Tongue (tissue), 3 donors: ENCODE measurements at places on chromosomes 5 and 9.

GRCh38 chr9:99269416-99269815, 47.3 kb downstream of the SEC61B start:
- DNase-seq, result no peak

- peak; percentile 68 for DNase-seq
These were observed 18.1 kb downstream of the KYAT1 start for GRCh38 chr9:128863647-128864046.

DNA sequence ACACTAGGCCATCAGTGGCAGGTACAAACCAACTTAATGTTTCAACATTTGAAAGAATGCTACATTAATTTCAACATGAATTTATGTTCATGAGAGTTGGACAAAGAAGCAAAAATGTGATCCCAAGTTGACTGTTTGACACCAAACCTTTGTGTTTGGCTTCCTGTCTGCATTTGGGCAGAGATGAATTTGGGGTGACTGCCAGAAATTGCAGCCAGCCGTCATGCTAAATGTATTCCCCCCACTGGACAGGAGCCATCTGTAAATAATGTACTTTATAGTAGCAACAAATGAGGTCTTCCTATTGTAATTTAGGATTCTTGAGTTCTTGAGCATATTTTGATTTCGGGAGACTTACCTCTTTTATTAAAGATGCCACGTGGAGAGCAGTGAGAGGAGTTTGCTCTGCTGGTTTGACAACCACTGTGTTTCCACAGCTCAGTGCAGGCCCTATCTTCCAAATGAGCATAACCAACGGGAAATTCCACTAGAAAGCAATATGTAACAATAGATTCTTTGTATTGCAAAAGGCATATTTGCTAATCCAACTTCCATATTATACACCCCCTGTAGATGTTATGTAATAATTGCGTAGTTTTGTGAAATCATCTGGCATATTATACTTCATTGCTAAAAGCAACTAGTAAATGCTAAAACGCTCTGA, 27.6 kb downstream of the ALDH1A1 start:
- peak; percentile 58 for DNase-seq

- DNase-seq, result peak; percentile 41
These were observed 49.4 kb upstream of the SPATA31C2 start for GRCh38 chr9:88187631-88188030.

- no peak for DNase-seq
These were observed 95.9 kb downstream of the UGCG start for GRCh38 chr9:111992523-111992922.

DNA sequence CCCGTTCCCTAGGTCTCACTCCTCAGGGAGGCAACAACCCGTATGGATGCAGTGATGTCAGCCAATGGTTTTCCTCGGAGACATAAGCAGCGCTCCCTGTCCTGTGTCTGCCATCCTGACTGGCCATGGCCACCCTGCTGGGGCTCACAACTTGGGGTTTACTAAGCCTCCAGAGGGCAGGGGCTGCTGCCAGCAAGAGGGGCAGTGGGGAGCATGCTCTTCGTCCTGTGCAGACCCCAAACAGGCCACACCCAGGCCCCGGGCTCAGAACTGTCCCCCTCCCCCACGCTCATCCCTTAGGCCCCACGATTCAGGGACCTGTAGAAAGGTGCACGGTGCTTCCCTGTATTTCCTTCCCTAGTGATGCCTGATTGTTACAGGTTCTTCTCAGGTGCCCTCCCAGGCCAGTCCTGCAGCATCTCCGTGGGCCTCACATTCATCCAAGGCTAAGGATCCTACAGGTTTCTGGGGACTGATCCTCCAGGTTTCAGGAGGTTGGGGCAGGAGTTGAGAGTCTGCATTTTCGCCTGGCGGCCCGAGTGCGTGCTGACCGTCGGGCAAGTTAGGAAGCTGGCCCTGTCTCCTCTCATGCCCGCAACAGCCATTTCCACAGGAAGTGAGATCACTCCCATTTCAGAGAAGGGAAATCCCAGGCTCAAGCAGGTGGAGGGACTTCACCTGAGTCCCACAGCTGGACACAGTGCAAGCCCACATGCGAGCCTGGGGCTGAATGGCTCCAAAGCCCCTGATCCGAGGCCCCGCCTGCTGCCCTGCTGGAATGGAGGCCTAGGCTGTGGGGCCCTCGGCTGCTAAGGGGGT, 217.6 kb downstream of the ROR2 start:
- DNase-seq, result no peak

DNA sequence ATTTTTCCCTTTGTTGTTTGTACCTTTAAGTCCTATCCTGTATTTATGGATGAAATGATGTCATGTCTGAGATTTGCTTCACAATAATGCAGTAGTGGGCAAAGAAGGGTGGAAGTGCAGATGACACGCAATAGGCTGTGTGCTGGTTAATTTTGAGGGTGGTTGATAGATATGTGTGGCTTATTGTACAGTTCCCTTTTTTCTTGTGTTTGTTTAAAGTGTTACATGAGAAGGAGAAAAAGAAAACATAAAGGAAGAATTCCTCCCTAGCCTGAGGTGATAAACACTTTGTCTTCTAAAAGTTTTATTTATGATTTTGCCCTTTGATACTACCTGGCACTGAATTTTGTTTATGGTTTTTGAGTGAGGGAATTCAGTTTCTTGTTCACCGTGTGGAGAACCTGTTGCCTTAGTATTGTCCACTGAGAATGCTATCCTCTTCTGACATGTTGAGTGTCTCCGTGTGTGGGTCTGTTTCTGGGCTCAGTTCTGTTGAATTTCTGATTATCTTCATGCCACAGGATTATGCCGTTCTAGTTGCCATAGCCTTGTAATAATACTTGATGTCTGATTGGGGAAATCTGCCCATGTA, 52.3 kb upstream of the FAM120AOS start:
- DNase-seq, result no peak

DNA sequence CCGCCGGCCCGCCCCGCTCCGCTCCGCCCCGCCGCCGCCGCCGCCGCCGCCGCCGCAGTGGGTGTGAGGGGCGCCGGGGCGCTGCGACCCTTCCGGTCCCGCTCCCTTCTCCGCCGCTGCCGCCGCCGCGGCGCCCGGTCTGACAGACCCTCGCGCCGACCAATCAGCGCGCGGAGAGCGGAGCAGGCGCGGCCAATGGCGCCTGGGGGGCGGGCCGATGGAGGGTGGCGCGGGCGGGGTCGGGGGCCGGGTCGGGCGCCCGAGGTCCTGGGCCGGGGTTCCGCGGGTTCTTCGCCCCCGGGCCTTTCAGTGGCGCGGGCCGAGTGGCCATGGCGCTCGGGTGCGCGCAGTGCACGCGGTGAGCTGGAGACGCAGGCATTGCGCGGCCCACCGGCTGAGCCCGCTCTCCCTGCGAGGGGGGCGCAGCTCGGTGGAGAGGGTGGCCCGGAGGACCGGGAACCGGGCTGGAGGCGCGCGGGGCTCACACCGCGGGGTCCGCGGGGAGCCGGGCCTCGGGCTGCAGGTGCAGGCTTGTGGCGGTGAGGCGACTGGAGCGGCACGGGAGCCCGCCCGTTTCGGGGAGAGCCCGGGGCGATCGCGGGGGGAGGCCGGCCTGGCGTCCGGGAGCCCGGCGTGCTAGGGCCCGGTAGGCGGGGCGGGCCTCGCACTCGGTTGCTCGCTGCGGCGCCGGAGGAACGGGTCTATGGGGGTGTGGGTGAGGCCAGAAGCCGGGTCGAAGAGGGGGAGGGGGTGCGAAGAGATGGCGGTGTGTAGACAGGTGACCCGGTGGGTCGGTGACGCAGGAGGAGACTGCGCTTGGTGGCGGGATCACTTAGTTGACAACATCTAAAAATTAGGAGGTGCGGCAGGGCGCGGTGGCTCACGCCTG, at the start of gene MAPK9:
TSS of gene MAPK9 (minus strand) at position 141 of the 889 bp plus-strand sequence. CDS start 11,522 bp downstream, outside the sequence.
- DNase-seq, result peak; percentile 93

DNA sequence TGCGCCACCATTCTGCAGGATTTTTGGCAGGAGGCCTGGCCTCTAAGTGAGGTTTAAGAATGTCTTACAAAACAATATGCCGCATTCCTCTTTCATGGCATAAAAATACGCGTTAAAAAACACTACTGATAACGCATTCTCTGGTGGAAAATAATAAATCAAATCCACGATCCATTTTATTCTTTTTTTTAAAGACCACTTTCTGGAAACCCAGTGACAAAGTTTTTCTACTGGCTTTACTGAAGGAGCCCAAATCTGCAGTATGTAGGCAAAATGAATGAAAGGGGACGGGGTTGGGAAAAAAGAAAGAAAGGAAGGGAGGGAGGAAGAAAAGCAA, 2.0 kb downstream of the SV2C start:
- no peak for DNase-seq

DNA sequence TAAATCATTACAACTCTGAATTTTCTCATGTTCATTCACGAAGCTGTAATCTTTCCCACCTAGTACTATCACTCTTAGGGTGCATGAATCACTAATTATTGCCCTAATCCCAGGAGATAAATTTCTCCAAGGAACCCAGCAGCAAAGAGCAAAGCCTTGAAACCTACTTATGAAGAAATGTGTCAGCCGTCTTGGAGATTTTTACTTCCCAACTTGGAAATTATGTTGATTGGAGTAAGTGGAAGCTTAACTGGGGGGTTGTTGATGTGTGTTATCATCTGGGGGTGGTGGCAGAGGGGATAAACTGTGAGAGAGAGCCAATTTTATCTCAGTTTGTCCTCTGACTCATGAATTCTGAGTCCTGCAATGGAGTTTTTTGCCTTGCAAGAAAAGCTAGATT, 440.5 kb upstream of the WWC1 start:
- no peak for DNase-seq

- peak; percentile 87 for DNase-seq
These were observed at the start of gene ROR2 for GRCh38 chr9:91949946-91950664. Gene ROR2 (minus strand): TSS chr9:91950228.

DNA sequence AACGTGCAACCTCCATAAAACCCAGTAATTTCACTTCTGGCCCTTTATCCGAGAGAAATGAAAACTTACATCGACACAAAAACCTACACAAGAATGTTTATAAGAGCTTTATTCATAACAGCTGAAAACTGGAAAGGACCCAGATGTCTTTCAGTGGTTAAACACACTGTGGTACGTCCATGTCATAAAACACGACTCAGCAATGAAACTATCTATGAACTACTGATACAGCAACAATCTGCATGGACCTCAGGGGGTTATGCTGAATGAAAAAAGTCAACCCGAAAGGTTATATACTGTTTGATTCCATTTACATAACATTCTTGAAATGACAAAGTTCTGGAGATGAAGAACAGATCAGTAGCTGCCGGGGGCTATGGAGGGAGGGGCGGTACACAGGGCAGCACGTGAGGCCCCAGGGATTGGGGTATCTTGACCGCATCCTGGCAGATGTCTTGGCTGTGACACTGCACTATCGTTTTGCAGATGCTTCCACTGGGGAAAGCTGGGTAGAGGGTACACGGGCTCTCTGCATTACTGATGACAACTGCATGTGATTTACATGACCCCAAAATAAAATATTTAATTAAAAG, 4.1 kb downstream of the CCDC127 start:
- DNase-seq, result no peak

DNA sequence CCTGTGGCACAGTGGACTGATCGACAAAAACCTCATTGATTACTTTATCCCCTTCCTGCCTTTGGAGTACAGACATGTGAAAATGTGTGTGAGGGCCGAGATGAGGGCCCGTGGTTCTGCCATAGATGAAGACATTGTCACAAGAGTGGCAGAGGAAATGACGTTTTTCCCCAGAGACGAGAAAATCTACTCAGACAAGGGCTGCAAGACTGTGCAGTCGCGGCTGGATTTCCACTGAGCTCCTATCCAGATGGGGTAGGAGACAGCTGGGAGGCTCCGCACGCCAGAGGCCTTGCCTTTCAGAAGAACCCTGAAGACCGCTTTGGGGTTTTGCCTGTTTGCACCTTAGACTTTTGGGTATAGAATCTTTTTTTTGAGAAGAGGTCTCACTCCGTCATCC, 6.4 kb downstream of the TOR1B start:
- DNase-seq, result no peak

GRCh38 chr9:121642758-121643157, 8.7 kb upstream of the DAB2IP start:
- no peak for DNase-seq

DNA sequence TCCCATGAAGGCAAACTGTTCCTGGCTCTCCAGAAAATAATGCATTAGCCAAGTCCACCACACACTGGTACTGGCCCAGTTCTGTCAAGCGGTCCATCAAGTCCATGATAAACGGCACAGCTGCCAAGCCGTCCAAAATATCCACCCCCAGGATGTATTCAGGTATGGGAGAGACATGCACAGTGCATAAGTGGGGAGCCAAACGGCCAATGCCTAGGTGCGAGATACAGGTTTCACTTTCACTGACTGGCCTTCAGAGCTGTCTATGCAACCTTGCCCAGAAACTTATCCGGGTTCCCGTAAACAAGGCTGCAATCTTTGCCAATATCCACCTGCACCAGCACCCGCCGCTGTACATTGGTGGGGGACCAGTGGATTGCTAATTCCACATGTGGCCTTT, 795.8 kb downstream of the EFNA5 start:
- no peak for DNase-seq

DNA sequence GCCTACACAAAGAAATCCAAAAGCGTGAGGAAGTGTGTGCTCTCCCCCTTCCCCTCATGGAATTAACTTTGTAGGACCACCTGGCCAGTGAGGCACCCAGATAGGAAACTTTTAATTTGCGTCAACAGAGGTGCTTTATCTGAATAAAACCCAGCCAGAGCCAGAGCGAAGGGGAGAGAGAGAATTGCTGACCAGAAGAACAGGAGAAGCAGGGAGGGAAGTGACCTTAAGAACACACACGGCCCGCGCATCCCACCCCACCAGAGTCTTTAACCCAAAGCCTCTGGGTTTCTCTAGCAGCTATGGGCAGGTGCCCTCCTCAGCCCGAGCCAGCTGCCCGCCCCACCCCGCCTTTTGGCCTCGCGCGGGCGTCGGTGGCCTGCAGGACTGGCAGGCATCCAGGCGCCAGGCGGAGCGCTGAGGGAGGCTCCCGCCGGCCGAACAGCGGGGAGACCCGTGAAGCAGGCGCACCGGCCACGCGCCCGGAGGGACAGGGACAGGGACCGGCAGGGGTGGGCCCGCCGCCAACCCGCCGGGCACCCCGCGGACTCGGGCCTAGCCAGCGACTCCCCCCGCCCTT, 580 bp downstream of the ERAP1 start:
- peak; percentile 92 for DNase-seq

DNA sequence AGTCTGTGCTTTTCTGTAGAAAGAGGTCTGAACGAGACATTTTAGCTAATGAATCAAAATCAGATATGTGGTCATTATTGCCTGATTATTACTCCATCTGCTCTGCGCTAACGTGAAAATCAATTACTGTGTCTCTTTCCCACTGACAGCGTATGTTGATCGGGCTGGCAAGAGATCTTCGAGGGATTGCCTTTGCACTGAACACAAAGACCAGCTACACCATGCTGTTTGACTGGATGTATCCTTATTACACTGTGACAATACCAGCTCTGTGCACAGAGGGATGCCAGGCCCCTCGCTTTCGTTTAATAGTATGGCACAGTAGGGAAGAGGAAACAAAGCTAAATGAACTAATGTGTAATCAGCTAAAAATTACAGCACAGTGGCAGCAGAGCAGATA, 103.7 kb upstream of the TLX3 start:
- DNase-seq, result no peak

- DNase-seq, result no peak
These were observed 288.5 kb downstream of the SLIT3 start for GRCh38 chr5:169012450-169012849.

DNA sequence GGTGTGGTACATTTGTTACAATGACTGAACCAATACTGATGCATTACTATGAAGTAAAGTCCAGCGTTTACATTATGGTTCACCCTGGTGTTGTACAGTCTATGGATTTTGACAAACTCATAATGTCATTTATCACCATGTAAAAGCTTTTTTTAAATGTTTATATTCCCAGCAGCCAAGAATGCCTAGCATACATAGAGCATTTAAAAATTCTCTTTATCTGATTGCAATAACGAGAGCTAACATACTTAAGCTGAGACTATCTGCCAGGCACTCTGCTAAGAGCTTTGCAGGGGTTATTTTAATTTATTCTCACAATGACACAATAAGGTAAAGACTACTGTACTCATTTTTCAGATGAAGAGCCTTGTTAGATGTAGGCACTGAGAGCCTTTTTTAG, 24.1 kb downstream of the PRDM6 start:
- DNase-seq, result no peak
